ENCODE measurements at places on chromosomes 1 and 21.

- no peak for DNase-seq
Observed at GRCh38 chr1:74425676-74426075, 86.7 kb downstream of the LRRC53 start.

DNA sequence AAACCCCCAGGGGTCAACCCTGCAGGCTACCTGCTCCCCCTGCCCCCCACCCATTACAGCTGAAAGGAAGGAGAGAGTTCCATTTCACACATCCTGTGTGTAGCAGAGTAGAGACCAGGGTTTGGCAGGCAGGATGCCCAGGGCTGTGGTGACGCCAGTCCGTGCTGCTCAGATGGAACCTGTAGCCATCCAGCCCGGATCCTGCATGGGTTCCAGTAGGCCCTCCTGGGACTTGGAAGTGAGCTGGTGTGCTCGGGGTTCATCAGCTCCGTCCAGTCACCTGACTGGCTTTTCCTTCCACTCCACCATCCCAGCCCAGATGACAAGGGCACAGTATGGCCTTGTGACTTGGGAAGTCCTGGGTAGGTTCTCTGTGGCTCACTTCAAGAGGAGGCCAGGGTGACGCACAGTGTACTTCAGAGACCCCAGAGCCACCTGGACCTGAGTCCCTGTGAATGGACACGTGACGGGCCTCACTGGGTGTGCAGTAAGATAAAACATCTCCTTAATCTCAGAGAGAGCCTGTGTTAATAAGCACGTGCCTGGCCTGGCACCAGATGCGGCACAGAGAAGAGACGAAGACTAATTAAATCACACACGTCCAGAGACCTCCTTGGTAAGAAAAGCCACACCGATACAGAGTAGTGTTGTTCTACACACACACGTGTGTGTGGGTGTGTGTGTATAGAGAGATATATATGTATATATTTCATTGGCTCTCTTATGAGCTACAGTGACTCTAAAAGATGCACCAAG is 16.0 kb downstream of the ITPKB start:
- no peak for DNase-seq

GRCh38 chr21:45829668-45830067 is 151.9 kb upstream of the COL6A1 start:
- DNase-seq, result no peak

GRCh38 chr1:173415490-173415889 is 61.6 kb upstream of the PRDX6 start:
- no peak for DNase-seq

DNA sequence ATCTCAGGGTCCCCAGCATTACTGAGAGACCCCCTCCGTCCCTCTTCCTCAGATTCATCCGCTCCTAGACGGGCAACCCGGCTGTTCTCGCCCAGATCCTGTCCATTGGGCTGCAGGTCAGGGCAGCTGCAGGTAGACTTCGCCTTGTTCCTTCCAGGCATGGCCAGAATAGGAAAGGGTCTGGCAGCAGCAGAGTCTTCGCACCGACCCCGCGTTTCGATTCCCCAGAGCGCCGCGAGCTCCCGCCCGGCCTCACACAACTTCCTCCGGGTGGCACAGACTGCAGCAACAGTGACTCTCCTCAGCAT is 265 bp downstream of the NRDC start:
- DNase-seq, result no peak

- DNase-seq, result no peak
Observed at GRCh38 chr1:3099861-3100260, 30.9 kb downstream of the PRDM16 start.

GRCh38 chr1:111475701-111476100 is 1.9 kb downstream of the C1orf162 start:
- DNase-seq, result no peak

DNA sequence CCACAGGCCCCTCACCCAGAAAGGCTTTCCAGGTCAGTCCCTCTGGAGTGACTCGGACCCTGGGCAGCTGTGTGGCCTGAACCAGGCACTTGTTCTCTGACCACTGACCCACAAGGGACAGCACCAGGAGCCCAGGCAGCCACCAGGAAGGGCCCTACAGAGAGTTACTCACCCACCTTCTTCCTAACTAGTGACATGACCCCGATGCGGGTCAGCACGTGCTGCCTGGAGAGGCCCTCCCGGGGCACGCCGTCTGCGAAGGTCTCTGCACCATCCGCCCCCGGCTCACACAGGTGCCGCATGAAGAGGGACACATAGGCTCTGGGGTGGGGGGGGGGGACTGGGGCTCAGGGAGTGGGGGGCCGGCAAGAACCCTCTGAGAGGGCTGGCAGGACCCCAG is 55.8 kb downstream of the CHD5 start:
- DNase-seq, result no peak

DNA sequence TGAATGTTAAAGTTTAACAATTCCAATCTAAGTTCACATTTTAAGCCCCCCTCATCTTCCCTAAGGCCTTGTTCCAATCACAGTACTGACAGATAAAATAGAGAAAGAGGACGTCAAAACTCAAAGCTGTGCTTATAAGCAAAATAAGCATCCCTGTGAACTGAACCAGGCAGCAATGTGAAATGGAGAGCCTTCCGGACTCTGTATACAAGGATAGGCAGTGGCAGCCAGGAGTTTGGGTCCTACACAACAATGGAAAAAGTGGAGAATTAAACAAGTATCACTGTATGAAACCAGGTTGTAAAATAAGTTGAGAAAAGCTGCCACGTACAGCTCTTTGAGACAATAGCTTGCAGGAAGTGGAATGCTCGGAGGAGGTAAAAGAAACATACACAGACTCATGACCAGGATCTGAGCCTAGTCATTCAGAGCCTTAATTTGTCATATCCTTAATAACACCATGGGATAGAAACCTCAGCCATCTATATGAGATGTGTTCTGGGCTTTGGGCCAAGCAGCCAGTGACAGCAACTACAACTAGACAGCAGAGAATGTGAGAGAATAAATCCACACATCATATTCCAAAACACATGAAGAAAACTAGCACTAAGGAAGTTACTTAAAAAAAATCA is 55.2 kb upstream of the PALMD start:
- DNase-seq, result no peak

DNA sequence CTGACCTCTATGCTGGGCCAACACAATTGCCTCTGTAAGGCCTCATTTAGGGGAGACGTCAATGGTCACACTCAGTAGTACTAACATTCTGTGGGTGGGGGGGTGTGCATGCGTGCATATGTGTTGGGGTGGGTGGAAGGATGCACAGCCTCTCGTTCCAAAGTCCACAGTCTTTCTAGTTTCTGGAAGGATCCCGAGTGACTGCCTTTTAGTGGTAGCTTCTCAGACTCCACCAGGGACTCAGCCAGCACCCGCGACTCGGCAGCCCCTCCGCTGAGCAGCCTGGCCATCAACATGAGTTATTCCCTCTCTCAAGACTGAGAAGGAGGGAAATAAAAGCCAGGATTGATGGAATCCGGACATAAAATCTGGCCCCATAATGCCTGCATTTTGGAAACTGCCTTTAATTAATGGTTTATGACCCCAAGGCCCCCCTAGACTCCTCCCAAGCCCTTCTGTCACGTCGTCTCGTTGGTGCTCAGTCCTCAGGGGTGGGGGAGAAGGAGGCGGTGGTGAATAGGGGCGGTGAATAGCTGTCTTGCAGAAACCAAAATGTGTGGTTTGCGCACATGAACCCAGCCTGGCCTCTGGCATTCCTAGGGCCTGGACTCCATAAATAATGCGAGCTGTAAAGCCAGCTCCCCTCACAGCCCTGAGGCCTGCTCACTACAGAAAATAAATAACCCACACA is 65.1 kb upstream of the TMEM51 start:
- DNase-seq, result no peak

DNA sequence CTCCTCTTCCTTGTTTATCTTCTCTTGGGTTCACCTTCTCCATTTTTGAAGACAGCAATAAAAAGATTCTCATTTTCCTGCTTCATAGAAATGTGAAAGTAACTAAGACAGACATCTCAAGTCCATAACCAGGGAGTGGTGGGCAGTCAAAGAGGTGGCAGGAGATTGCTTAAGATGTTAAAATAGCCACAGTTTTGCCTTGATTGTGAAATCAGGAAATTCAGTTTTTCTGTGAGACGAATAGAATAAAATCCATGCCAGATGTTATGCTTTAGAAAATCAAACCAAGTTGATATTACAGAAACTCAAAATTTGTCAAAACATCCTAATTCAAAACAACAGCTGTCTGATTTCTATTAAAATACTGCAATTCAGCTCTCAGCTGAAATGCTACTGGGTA is 57.2 kb downstream of the TNN start:
- DNase-seq, result peak; percentile 56

DNA sequence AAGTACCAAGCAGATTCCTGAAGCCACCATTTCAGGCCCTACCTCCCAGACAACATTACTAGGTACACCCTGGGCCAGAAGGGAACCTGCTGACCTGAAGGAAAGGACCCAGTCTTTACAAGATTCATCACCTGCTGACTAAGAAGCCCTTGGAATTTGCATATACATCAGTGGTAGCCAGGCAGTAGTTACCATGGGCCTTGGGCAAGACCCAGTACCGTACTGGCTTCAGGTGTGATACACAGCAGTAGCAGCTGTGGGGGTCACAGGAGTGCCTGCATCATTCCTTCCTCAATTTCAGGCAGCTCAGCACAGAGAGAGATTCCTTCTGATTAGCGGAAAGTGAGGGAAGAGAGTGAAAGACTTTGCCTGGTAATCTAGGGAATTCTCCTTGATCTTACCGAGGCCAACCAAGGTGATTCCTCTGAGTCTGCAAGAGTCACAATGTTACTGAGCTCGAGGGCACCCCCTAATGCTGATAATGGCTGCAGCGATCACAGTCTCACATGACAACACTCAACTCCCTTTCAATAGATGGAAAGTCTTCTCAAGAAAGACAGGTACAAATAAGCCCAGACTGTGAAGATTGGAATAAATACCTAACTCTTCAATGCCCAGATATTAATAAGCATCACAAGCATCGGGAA is 22.0 kb upstream of the UHMK1 start:
- no peak for DNase-seq

- no peak for DNase-seq
Observed at GRCh38 chr1:229112832-229113548, 157.9 kb upstream of the RAB4A start.

GRCh38 chr21:32299695-32300094 is 1.0 kb downstream of the MRAP start:
- no peak for DNase-seq

GRCh38 chr1:27650539-27651175 is 15.7 kb upstream of the FGR start:
- peak; percentile 95 for DNase-seq

DNA sequence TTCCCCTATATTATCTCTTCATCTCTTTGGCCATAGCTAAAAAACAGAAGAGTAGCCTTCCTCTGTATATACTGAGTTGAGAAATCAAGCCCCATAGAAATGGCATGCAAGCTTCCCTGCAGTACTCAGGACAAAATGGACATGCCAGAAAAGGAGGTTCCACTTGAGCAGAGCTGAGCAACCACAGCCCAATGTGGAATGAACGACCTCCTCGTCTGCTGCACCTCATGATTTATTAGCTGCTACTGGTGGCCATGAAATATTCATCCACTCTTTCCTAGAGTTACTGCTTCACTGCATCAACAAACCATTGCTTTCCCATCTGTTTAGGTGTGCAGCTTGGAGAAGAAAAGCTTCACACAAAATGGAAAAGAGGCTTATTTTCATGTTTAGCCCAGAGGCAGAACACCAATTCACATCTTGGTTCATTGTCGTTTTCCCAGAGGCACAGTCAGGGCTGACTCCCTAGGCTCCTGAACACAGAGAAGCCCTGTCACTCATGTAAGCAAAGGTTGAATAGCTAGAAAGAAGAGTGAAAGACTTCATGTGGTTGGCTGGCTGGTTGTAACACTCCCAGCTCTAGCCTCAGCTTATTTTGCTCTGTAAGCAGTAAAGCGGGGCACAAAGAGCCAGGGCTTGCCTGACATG is 148.0 kb downstream of the TSEN15 start:
- no peak for DNase-seq

DNA sequence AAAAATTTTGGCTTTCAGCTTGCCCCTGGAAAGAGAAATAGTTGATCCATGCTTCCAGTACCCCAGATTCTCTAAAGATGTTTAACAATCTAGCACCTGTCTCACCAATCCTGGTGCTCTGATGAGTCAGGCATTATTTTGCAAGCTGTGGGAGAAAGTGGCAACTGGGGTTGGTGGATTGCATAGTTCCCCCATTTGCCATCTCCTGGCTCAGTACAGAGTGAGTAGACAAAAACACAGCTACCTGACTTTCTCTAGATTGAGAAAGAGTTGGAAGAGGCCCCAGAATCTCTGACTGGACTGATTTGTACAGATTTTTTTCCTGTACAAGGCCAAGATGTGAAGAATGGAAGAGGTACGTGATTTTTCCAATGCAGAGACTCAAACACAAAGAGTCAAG is 75.1 kb upstream of the NEGR1 start:
- no peak for DNase-seq

DNA sequence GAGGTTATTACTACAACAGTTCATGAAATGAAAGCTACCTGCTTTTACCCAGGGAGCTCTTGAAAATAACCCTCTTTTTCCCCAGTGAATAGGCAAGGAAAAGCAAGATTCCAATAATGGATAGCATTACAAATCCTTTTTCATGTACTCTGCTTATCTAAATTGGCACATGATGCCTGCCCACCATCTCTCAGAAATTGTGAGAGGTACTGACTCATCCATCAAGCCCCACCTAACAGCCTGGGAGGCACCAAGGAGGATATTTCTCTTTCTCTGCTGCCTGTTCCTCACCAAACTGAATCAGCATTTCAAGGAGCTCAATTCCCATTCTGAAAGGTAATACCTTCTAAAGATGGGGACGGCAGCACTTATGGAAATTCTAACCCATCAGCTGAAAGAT is 34.4 kb downstream of the PALMD start:
- no peak for DNase-seq

- peak; percentile 48 for DNase-seq
Observed at GRCh38 chr1:24567792-24568388, 12.0 kb downstream of the NCMAP start.

DNA sequence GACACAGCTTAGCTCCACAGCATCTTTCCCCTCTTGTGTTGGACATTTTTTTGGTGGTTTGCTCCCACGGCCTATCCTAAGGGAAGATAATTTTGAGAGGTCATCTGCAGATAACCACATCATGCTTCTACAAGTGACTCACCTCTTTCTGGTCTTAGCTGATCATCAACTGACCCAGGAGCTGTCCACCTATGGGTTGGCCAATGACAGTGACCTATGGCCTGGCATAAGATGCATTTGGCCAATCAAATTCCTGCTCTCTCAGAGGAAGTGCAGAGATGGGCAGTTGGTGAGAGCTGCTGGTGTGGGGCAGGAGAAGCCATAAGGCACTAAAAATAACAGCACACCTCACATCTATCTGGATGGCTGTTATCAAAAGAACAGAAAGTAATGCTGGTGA is 100.0 kb upstream of the CLDN14 start:
- DNase-seq, result no peak

- no peak for DNase-seq
Observed at GRCh38 chr1:20458717-20459116, 27.3 kb downstream of the CAMK2N1 start.

DNA sequence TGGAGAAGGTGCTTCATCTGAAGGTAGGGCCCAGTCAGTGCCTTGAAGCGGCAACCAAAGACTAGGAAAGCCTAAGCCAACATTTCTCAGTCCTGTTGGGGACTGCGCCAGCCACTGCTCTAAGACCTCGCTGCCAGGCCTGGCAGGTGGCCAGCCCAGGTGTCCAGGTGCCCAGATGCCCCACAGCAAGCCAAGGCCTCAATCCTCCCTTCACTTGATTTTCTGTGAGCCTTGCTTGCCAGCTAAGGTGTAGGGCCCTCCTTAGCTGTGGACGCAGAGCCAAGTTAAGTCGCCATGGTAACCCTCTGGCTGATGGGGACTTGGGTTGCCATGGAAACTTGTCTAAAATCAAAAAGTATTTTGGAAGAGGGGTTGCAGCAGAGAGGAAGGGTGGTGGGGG is 135.0 kb downstream of the NAV1 start:
- no peak for DNase-seq

- DNase-seq, result peak; percentile 70
Observed at GRCh38 chr1:90721210-90722194, 4.4 kb upstream of the BARHL2 start.
